ENCODE measurements at places on chromosomes 2 and 18.

DNA sequence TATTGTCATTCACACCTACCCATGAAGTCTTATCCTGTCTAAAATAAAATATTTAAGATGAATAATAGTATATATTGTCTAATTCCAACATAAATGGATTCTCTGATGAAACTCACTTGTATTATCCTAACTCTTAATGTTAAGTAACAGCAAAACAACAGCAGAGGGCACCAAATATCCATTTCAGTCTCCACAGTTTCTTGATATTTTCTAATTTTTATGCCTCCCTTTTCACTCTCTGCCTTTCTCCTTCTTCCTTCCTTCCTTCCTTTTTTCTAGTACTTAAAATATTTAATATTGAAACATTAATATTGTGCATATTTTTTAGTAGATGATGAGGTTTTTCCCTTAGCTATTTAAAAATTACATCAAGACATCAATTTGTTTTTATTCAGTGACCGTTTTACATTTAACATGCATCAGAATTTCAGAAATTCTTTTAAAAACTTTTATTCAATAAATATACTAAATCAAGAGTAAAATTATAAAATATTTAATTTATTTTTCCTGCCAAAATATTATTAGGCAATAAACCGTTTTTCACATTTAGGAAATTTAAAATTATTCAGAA, 97.6 kb downstream of the WDR7 start:
- peak; percentile 67 for DNase-seq

- peak; percentile 16 for DNase-seq
These were observed 447 bp downstream of the RETSAT start for GRCh38 chr2:85353876-85354285.

GRCh38 chr18:78859686-78860085, 119.9 kb upstream of the SALL3 start:
- no peak for DNase-seq

GRCh38 chr2:121071034-121071504, 213.9 kb downstream of the TFCP2L1 start:
- DNase-seq, result peak; percentile 54

DNA sequence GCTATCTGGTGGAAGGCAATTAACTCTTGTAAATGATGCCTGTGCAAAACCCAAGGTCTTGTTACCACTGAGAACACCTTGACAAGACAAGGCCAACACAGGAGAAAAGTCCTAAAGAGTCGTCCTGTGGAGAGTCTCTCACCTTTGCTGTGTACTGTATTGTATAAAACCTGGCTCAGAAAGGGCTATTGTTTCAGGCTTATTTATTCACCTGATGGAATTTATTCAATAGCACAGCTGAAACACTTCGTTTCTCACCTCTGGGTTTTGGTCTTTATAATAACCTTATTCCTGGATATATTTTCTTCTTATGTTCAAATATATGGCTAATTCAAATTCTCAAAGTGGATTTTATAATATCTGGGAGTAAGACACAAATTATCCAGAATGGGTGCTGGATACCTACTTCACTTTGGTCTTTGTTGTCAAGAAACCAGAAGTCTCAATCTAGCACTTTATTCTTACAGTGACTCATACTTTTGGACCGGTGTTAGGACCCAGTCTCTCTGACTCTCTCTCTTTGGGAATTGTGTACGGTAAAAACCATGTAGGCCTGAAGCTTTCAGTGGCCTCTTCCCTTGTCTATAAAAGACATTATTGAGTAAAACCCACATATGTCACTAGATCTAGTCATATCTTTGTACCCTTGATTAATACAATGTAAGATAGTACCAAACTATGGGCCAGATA, 16.1 kb upstream of the STAT4 start:
- no peak for DNase-seq

GRCh38 chr2:178070824-178071223, 1.8 kb downstream of the PDE11A start:
- no peak for DNase-seq

DNA sequence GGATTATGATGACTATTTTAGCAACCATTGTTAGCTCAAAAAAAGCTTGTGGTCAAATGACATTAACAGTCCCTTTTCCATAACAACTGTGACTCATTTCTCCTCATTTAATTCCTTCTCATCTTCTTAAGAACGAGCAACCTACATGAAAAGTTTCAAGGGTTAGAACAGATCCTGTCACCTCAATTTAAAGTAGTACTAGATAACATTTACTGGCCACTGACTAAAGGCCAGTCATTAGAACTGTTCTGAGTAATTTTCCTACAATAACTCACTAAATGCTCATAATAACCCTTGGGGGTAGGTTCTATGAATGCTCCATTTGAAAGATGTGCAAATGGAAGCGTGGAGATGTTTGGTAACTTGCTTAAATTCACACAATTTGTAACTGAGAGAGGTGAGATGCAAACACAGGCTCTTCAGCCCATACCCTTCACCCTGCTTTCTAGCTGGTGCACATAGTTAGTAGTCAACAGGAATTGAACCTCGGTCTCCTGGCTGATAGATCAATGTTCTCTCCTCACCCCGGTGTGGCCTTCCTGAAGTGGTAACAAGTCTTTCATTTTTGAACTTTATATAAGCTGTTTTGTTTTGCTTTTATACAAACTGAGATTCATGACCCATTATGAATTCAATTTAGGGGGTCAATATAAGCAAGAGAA, 212.5 kb downstream of the SETBP1 start:
- DNase-seq, result no peak

GRCh38 chr18:3593381-3593903, 143.5 kb downstream of the TGIF1 start:
- DNase-seq, result no peak
